ENCODE measurements at places on chromosomes 6 and 20.
A peak's percentile ranks its signal among the peaks of the same experiment; 100 is the strongest.

DNA sequence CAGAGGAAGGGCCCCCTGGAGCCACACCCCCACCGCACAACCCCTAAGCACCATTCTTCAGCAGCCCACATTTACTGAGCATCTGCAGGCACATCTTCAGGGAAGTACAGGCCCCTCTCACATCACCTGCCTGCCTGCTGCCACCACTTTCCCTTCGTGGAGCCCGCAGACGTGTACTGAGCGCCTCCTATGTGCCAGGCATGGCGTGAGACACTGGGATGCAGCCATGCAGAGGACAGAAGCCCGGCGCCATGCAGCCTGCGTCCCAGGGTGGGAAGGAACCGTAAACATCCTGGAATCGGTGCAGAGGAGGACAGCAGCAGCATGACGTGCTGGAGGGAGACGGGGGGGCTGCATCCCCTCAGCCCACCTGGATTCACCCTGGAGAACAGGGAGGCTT is 78.1 kb downstream of the GRM4 start:
- no peak for DNase-seq

- DNase-seq = no peak
Measured at GRCh38 chr6:12993283-12993898, 276.8 kb downstream of the PHACTR1 start.

- DNase-seq = no peak
Measured at GRCh38 chr6:14025160-14025559, 92.4 kb upstream of the CD83 start.

- DNase-seq = no peak
Measured at GRCh38 chr6:18262702-18263417, 1.5 kb downstream of the DEK start.

GRCh38 chr20:20562507-20562906 is 149.9 kb downstream of the RALGAPA2 start:
- no peak for DNase-seq

- DNase-seq = no peak
Measured at GRCh38 chr6:159427335-159427734, 258.1 kb downstream of the FNDC1 start.

DNA sequence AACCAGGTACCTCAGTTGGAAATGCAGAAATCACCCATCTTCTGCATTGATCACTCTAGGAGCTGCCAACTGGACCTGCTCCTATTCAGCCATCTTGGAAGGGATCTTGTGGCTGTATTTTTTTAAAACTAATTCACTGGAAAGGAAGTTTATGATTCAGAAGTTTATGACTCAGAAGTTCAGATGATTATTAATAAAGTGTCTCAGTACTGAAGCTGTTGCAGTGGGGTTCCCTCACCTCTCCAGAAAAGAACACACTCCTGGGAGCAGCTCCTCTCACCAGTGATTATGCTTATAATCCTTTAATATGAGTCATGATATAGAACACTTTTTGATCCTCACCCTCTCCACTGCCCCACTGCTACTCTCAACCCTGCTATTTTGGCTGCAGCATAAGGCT is 291.2 kb upstream of the HS3ST5 start:
- no peak for DNase-seq

GRCh38 chr20:5482791-5483190 is 166.0 kb upstream of the PROKR2 start:
- no peak for DNase-seq

DNA sequence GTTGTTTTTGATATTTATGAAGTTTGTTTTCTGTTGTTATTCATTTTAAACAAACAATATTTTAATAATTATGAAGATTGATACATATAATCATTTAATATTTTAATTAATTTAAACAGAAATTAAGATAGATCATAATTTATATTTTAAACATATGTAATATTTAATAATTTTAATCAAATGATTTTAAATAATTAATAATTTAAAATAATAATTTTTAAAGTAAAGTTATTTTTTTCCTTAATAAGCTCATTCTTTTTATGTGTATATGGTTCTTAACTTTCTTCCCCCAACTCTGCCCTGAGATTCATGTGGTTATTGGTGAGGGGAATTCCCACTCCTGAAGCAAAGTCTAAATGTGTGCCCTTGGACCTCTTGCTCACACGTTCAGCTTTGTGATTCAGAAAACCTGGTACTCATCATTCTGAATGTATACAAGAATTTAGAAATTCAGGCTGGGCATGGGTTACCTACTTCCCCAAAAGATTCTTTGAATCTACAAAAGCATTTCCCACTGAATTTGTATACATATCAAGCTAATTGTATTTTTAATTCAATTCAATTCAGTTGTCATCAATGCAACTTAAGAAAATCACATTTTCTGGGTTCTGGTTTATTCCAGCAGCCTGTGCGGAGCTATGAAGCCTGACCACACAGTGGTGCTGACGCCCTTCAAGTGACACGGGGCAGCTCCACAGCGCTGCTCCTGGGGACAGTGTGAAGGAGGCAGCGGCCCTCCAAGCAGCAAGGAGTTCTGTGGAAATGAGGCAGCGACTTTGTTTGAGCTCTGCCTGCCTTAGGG is 168.9 kb upstream of the UST start:
- peak; percentile 84 for DNase-seq

GRCh38 chr20:40154514-40154913 is 534.5 kb downstream of the MAFB start:
- no peak for DNase-seq

DNA sequence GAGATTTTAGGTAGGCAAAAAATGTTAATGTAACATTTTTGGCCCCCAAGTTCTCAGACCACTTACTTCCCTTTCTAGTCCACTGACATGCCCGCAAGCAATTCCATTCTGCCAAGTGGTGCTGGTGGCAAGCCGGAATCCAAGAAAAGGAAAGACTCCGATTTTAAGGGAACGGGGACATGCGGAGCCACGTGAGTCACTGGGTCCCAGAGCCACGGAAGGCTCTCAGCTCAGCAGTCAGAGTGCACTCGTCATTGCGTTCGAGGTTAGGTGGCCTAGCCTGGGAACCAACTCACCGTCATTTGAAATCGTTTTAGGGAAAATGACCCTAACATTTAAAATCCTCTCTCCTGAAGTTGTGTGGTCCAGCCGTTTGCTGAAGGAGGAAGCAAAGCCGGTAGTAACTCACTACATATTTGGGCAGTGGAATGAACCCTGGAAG is 711 bp upstream of the SIRT5 start:
- no peak for DNase-seq

GRCh38 chr6:131765081-131765803 is 42.6 kb upstream of the ENPP1 start:
- DNase-seq = no peak

DNA sequence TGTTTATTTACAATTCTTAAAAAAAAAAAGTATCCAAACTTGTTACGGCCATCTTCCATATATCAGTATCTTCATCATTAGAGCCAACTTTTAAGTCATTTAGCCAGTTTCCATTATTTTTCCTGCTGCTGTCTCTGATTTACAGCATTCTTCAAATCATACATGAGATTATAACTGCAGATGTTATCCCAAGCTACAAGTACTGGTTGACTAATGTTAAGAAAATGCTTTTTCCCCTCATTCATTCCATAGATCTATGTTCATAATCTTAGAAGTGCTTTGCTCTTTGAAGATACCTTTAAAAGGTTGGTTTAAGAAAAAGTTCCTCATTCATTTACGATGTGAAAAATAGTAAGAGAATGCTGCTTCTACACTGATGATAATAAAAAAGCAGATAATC is 158.7 kb downstream of the RNGTT start:
- no peak for DNase-seq

GRCh38 chr20:43945391-43946205 is 30.9 kb downstream of the TOX2 start:
- DNase-seq = no peak

- DNase-seq = no peak
Measured at GRCh38 chr6:148493424-148493823, 150.8 kb downstream of the SASH1 start.

DNA sequence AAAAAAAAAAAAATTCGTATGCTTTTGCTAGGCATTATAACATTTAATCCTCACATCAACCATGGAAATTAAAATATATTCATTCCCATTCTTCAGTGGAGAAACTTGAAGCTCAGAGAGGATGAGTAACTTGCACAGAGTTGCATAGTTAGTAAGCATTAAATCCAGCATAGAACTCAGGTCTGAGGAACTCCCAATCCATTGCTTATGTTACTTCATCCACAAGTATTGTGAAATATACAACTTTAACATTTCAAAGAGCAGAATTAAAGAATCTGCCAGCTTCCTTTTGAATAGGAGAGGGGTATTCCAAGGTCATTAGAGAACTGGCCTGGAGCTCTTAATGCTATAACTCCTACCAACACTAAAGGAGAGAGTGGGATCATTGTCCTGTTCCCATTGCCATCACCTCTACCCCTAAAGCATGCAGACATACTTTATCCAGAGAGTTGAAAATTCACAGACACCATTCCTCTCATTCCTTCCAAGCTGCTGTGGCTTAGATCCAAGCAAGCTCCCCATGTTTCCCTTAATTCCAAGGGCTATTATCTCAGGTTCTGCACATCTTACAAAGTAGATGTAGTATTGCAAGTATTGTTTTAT is 91.9 kb downstream of the FLRT3 start:
- DNase-seq = no peak

GRCh38 chr20:11101243-11101642 is 427.4 kb upstream of the JAG1 start:
- DNase-seq = no peak

- DNase-seq = no peak
Measured at GRCh38 chr6:44867571-44868334, 460.4 kb upstream of the RUNX2 start.

- no peak for DNase-seq
Measured at GRCh38 chr20:58649288-58650180, 1.5 kb upstream of the STX16 start.

GRCh38 chr6:90098627-90099026 is 198.0 kb downstream of the BACH2 start:
- no peak for DNase-seq

- no peak for DNase-seq
Measured at GRCh38 chr20:40961686-40962640, 66.7 kb upstream of the TOP1 start.

GRCh38 chr6:33430991-33431879 is 11.4 kb downstream of the SYNGAP1 start:
- peak; percentile 53 for DNase-seq

- DNase-seq = peak; percentile 78
Measured at GRCh38 chr20:37192137-37192854, 12.9 kb upstream of the MROH8 start.

- DNase-seq = peak; percentile 22
Measured at GRCh38 chr6:24666097-24666640, 530 bp downstream of the TDP2 start.

GRCh38 chr20:60038400-60039008 is 80.3 kb downstream of the CDH26 start:
- DNase-seq = no peak

DNA sequence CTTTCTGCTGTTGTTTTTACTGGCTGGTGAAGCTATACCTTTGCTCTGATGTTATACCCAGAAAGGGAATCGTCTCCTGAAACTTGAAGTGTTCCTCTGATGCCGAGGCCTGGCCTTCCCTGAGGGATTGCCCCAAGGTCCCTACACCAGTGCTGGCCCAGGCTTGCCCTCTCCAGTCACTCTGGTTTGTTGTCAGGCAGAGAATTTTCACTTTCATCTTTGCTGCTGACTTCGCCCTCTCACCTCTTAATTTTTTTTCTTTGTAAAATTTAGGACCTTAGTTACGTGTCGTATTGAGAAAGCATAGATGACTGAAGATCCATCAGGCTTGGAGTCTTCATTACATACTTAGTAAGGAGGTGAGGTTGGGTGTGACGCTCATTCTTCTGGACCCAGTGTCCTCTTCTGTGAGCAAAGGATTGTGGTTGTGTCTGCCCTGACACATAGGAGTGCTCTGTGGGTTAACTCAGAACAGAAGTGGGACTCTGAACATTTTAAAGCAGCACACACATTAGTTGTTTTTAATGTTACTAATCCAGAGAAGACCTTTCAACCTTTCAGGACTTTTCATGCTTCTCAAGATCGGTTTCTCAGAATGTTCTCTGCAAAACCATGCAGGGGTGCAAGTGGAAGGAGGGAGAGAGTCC is 45.4 kb downstream of the TULP4 start:
- no peak for DNase-seq

GRCh38 chr20:49562311-49563014 is 5.5 kb downstream of the PTGIS start:
- DNase-seq = no peak

Data from hypothalamus (tissue), 51 donors.